ENCODE measurements at places on chromosomes 3 and 15.

GRCh38 chr3:24650839-24651238 is 156.2 kb upstream of the THRB start:
- no peak for DNase-seq

DNA sequence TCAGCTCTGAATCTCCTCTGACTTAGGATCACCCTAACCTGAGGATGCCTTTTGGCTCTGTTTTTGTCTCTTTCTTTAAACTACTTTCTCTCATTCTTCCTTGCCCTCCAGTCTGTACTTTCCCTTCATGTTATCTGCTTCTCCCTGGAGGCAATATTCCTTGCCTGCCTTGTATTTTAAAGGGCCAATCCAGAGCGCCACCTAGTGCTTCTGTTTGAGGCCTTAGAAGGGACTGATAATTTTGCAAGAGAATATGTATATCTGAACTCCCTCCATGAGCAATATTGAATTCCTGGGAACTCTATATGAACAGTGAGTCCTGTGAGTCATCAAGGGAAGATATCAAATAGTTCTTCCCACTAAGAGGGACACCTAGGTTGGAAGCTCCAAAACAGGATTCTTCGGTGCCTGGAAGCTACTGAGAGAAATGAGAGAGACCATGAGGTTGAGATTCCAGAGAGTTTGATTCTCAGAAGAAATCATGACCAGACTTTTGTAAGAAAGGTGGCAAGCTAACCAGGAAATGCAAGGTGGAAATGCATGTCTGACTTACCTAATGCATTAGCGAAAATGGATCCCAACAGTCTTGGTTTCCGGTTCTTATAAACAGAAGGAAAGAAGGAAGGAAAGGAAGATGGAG is 203.8 kb upstream of the CD96 start:
- DNase-seq = peak; percentile 82

GRCh38 chr15:91237445-91237844 is 137.4 kb downstream of the SV2B start:
- no peak for DNase-seq

- peak; percentile 98 for DNase-seq
Observed at GRCh38 chr3:63724987-63725386, 72.5 kb downstream of the SNTN start.

DNA sequence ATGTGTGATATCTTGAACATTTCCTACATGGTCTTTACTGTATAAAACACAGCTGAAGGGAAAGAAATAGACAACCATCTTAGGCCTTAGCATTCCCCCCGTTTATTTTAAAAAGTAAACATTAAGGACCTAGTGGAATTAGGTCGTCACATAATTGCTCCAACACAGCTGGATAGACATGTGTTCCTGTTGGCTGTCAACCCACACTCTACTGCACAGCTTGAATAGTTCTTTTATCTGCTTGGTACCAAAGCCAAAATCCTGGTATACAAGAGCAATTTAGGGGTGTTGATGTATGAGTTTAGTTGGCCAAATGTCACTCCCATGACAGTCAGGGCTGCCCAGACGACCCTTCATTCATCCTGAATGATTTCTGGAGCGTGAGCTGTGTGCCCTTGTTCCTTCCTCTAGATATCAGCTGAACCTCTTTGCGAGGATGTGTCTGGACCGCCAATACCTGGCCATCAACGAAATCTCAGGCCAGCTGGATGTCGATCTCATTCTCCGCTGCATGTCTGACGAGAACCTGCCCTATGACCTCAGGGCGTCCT is 179.7 kb downstream of the ITPR1 start:
- no peak for DNase-seq

- no peak for DNase-seq
Observed at GRCh38 chr3:188693435-188693834, 478.3 kb upstream of the TPRG1 start.

DNA sequence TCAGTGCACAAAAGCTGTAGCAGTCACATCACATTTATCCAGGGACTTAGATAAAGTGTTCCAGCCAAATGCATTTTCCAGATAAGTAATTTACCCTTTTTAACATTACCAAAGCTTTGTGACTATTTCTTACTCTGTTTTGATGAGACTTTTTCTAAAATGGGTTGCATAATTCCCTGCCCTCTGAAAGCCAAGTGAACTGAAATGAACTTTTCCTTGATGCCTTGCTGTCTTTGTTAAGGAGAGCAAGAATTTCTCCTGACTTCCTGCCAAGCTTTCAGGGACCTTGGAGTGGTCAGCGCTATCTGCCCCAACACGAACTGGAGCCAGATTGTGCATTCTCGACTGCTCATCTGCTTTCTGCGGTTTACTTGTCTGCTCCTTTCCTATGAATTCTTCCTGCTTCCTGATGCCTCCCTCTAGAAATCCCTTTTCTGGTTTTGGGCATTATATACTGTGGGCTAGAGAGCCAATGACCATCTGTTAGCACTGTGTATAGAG is 34.8 kb downstream of the EIF4E3 start:
- DNase-seq = peak; percentile 77

DNA sequence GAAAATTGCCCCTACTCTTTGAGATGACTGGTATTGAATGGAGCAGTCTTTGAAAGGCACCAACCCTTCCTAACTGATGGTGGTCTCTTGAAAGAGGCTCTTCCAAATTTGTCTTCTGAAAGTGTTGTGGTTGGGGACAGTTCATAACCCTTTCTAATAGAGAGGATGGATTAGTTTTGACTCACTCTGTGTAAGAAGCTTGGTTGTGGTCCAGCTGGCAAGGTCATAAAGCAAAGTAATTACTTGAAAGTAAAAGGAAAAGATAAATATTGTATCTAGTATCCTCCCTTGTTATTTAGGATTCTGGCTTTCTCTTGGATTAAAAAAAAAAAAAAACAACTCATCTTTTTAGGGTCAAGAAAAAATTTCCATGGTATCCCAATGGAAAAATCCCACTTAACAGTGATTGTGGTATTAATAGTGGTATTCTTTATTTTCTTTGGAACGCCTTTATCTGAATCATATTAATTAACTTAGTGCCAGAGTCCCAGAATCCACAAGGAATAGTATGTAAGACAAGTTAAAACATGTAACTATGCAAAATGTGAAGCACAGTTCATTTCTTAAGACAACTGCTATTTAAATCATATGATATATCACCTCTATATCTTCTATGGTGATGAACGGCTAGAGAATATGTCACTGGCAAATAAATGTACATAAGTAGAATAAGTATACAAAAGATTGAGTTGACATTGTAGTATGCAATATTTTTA is 469.3 kb upstream of the CDIN1 start:
- DNase-seq = peak; percentile 86

GRCh38 chr3:54631516-54632325 is 296.1 kb downstream of the LRTM1 start:
- DNase-seq = no peak

DNA sequence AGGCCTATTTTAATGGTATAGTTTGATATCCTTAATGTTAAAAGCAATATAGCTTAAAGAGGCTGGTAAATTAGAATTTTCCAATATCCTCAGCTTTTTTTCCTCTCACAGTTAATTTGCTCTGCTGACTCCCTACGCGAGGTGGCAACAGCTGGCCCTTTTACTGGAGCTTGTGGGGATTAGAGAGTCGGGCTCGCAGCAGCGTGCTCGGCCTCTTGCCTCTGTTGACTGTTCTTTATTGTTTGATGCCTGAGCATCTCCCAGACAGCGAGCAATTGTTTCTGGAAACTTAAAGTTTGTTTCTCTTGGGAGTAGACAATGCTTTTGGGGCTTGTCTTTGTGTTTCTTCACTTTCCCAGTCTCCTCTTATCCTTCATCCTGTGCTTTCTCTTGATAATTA is 80.8 kb downstream of the OPA1 start:
- no peak for DNase-seq

DNA sequence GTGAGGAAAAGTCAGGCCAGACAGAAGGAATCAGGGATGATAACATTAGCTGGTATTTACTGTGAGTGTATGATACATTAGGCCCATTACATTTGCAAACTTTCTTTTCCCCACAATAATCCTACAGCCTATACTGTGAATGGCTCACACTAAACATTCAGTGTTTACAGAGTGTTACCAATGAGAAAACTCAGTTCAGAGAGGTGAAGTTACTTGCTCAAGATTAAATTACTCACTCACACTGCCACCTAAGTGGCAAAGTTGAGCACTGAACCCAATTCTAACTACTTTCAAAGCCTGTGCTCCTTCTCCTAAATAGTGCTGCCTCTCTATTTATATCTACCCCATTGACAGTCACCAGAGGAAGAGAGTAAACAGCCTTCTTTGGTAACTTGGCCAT is 8.5 kb downstream of the XPC start:
- DNase-seq = peak; percentile 24

DNA sequence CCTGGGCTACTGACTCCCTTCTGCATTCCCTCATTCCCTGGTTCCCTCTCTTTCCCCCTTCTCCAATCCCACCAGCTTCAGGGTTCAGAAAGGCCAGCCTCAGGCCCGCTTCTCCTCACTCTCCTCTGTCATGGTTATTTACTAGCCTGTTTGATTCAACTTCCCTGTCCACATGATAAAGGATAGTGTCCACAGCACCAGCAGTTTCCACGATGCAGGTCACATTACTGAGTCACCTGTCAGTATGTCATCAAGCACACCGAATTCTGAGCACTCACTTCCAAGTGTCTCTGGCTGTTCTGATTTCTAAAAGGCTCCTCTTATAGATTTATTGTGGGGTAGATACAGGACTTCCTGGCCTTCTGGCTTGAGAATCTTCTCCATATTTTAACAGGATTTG is 96.6 kb upstream of the CTNNB1 start:
- no peak for DNase-seq

DNA sequence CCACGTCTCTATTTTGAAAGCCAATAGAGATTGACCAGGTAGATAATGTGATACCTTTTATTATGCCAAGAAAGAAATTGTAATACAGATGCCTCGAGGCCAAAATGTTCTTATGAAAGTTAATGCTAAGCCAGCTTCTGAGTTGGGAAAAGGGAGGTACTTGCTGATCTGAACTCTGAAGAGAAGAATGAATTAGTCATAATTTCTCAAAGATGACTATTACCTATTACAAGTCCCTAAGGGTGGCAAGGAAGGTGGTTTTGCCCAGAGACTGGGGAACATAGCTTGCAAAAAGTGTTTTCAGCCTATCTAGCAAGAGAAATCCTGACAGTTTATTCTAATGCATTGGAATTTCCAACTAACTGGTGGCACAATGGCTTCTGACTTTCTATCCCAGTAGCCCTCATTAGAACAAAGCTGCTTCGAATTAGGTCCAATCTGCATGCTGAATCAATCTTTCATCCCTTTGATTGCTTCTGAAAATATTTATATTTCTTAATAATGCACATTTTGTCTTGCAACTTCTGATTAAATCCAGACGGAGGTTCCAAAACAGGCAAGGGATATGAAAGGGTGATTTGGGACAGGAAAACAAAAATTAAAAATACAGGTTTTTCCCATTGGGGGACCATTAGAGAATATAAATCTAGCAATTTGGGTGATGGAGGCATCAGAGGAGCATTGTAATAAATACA is 17.7 kb upstream of the NR2F2 start:
- DNase-seq = peak; percentile 44

DNA sequence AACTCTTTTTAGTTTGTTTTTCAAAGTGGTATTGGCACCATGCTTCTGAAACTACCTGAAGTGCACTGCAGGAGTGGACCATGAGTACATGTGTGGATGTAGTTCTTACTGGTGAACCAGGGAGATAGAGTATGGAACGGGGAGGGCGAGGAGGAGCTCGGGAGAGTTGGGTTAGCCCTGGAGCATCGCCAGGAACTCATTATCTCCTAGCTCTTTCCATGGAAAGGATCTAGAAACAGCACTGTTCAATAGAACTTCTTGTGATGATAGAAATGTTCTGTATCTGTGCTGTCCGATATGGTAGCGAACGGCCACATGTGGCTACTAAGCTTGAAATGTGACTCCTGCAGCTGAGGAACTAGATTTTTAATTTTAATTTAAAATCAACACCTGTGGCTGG is 47.3 kb downstream of the VGLL4 start:
- DNase-seq = no peak

DNA sequence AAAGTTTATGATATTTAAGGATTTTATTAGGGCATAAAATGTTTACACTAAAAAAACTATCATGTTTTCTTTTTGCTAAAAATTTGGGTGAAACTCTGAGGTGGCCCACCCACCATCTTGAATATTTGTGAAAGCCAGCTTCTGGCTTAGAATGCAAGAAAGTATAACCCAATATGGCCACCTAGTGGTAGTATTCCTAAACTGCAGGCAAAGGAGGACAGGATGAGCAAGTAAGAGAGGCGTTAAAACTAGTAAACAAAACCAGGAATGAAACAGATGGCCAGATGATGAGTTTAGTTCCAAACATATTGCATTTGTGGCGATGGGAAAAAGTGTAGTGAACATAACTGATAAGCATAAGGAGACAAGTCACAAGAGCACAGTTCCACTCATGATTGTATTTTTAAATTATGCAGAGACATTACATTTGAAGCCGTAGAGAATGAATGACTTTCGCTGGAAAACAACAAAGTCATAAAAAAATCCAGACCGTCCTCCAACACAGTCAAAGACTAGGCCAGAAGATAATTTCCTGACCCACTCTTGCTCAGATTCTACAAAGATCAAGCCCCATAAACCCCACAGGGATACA is 103.3 kb upstream of the PRTG start:
- peak; percentile 77 for DNase-seq

DNA sequence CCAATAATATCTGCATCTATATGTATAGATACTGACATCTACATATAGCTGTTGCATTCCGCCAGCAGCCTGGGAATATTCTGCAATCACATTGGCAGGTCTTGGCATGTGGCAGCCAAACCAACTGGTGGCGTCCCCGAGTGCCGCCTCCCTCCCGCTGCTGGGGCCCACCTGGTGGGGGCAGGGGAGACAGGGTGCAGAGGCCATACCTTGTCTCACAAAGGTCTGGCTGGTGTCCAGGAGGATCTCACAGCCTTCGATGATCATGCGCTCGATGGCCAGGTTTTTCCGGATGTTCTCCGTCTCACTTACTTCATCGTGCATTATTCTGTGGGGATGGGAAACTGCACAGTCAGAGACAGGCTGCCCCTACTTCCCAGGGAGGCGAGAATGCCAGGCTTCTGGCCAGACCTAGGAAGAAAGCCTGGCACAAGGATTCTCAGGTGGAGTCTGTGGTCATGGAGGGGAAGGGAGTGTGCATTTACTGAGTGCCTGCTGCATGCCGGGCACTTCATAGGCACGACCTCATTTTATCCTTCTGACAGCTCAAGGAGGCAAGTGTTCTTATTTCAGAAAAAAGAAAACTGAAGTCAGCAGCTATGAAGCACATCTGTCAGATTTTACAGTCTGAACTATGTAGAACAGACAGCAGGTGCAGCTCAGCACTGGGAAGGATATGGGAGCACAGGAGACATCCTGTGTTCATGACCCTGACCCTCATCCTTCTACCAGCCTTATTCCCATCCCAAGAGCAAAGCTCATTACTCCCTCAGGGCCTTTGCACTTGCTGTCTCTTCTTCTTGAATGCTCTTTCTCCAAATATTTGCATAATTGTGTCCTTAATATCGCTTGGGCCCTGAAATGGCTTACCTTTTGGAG is 62.8 kb downstream of the RASGRF1 start:
- DNase-seq = no peak
